ENCODE measurements at places on chromosomes 12 and 14.

GRCh38 chr14:39015964-39016577, 87.0 kb downstream of the SEC23A start:
- DNase-seq, result no peak

DNA sequence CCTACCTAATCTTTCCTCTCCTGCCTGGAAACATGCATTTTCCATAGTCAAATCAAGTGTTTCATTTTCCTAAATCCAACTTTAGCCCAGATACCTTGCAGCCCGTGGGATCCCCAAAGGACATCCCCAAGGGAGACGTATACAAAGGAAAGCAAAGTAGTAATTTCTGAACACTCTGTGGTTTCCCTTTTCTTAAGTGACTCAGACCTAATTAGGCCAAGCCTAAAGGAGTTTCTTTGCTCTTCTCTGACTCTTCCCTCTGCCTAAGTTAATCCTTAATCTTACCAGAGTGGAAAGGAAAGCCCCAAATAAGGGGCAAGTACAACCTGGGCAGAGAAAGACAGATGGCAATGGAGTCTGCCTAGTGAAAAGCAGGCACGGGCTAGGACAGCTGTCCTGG, 250.3 kb downstream of the SPTSSA start:
- DNase-seq, result no peak

- DNase-seq, result no peak
Measured at GRCh38 chr14:35297706-35298105, 5.5 kb downstream of the PSMA6 start.

DNA sequence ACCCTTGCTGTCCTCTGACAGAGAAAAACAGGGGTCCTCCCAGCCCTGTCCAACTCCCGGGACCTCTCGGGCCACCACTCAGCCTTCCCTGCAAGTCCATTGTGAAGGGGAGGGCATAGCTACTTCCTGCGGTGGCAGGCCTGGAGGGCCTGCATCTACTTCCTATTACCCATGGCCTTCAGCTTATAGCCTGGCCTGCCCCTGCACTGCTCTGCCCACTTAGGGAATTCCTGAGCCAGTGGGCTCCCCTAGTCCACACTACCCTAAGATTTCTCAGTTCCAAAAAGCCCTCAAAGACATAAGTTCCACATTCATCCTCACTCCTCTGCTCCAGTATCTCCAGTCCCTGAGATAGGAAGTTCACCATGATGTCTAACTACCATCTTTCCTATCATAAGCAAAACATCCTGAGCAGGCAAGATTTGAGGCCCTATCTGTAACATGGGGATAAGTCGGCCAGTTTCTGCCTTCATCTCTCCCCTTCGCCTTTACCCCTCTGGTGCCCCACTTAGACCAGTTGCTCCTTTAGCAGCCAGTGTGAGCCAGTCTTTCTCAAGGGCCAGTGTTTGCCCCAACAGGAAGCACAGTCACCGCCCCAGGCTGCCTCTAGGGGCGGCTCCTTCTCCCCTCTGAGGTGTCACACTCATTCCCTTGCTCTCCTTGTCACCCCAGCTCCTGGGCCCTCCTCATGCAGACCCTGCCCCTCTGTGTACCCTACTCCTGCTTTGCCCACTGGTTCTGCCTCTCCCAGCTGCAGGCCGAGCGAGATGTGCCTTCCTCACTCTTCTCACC, 10.9 kb downstream of the HDAC7 start:
- no peak for DNase-seq

GRCh38 chr14:70118064-70118463, 70.7 kb downstream of the SLC8A3 start:
- DNase-seq, result no peak

GRCh38 chr14:53444677-53445312, 291.7 kb upstream of the DDHD1 start:
- DNase-seq, result no peak

DNA sequence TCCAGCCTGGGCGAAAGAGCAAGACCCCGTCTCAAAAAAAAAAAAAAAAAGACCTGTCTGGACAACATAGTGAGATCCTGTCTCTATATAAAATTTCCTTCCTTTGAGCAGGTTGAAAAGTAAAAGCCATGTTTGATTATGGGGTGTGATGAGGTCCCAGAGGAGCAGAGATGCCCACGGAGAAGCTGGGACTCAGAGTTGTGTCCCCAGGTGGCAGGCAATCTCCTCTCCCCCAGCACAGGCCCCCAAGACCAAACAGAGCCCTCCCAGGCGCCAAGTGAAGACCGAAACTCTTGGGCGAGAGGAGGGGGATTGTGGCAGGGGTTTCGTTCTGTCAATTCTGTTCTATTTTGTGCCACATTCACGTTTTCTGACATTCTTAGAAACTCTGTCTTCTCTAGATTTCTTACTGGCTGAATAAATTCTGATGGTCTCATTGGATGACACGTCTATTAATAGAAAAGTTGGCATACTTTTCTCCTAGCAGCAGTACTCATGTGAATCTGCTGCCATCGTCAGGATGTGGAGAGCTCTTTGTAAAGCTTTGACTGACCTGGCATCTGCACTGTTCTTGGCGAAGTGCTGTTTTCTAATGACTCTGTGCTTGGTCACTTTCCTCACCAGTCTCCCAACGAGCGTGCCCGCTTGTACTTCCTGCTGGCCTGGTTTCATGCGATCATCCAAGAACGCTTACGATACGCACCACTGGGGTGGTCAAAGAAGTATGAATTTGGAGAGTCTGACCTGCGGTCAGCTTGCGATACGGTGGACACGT, 43.4 kb downstream of the HSP90AA1 start:
- DNase-seq, result no peak

DNA sequence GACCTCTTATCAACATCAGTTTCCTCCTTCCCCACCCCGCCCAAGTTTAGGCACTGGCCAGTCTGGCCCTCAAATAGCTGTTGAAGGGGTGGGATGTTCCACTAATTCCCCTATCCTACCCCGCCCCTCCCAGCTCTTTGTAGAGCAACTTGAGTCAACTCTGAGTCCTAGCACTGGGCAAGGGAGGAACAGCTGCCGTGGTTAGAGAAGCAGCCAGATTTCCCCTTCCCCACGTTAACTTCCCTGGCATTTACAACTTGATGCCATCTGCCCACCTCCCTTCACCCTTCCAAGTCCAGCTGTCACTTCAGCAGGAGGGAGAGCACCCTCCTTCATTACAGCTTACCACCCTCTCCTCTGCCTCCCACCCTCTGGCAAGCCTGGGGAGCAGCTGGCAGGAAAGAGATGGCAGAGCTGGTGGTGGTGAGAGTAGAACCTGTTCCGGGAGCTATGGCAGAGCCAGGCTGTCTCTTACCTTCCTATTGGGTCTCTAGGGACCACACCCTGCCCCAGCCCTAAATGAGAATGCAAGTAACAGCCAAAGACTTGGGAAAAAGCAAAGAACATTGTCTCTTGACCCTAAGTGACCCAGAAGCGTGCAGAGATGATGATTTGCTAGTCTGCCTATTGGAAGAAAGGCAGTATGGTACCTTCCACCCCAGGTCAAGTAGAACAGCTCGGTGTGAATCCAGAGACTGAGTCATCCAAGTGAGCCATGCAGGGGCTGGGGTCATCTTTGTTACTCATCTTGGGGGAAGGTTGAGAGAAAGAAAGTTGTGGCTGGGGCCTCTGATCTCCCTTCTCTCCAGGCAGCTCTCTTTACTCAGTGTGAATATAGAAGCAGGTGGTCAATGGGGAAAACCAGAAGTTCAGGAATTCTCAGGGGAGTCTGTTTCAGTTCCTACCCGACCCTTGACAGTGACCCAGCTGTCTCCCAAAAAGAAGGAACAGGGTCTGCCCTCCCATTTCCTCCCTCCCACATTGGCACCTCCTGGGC, 1.5 kb downstream of the BLOC1S1 start:
- no peak for DNase-seq

DNA sequence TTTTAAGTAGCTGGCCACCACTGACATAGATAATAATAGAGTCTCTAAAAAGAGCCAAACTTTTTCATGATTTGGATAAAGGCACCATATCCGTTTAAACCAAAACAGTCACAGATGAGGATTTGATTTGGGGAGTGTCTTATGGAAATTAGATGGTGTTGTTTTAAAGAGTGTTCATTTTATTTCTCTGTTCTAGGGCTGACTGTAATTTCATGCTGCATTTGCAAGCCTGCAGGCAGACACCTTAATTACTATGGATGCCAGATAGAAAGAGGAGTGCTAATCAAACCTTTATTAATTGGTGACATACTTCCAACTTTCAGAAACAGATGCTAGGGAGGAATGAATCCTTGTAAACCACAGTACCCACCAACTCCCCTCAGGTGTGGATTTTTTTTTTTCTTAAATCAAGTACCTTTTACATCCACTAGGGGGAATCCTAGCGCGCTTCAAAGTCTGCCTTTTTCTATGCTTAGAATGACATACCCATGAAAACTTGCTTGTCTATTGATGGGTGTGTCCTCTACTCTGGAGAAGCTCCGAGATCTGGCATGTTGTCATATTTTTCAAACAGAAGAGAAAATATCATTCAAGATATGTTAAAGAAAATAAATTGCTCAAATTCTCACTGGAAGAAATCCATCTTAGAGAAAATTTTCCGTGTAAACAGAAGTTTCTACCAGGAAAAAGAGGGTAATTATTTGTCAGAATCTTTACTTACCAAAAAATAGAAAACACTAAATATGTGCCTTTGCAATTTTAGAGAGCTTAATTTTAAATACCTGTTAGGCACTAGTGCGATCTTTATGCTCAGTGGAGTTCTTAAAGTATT, 14.2 kb upstream of the PLXNC1 start:
- DNase-seq, result peak; percentile 34

- DNase-seq, result no peak
Measured at GRCh38 chr12:41248391-41248790, 60.3 kb downstream of the PDZRN4 start.

DNA sequence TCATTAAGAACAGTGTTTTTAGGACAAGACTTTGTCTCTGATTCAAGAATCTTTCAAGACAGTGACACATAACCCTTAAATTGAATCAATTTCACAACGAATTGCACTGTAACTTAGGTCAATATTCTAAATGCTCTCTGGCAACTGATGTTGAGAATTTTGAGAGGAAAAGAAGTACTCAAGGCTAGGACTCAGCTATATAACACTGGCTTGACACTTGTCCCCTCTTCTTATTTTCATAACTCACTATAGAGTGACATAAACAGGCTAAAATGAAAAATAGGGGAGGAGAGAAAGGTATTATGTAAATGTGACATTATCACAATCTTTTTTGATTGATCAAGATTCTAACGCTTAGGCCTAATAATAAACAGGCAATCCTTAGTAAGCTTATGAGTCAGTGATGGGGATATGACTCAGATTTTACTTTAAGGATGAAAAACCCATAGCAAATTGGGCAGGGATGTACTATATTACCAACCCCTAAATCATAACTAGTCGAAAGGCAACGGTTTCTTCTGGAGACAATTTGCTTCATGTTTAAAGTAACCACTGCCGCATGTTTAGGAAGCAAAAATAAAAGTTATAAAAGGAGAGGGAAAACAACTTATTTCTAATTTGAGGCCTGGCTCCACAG, 10.9 kb downstream of the BTG1 start:
- DNase-seq, result no peak

DNA sequence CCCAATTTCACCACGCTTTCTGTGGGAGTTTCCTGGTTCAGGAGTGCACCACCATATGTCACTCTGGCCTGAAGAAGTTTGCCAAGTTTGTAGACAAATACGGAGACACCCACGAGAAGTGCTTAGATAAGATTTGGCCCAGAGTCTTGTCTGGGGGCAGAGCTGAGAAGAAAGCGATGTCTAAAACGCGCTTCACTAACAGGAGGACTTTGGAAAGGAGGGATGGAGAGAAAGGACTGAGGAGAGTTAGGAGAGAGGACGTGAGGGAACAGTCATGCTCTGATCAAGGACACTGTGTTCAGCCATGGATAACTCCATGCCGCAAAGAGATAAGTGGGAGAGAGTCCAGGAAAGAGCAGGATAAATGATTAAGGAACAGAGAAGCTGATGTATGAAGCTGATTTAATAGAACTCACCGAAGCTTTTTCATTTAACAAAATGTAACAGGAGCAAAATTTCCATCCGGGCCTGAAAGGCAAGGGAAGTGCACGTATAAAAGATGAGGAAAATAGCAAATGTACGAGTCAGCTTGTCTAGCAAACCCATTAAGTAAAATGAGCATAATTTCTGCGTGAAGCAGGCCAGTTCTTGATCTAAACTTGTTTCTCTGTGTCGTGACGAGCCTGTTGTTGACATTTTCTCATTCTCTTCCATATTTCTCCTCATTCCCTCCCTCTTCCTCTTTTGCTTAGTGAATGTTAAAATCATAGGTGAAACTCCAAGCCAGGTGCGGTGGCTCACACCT, 23.4 kb upstream of the MAP3K9 start:
- no peak for DNase-seq

DNA sequence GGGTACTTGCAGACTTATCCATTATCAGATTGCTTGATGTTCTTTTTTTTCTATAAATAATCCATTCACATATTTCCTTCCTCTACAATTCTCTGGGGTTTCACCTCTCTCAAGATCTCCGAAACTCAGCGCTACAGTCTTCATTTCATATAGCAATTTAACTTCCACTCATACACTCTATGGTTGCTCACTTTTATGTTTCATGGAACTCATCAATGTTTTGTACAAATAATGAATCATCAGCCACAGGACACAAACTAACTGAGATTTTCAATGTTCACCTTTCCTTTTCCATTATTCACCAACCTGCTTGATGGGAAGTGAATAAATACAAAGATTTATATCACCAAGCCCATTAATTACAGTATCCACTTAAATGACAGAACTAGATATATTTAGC, 534.7 kb downstream of the LRFN5 start:
- DNase-seq, result no peak

- no peak for DNase-seq
Measured at GRCh38 chr14:51578853-51579252, 72.9 kb upstream of the FRMD6 start.

GRCh38 chr12:109762071-109762672, 48.5 kb downstream of the FAM222A start:
- no peak for DNase-seq

DNA sequence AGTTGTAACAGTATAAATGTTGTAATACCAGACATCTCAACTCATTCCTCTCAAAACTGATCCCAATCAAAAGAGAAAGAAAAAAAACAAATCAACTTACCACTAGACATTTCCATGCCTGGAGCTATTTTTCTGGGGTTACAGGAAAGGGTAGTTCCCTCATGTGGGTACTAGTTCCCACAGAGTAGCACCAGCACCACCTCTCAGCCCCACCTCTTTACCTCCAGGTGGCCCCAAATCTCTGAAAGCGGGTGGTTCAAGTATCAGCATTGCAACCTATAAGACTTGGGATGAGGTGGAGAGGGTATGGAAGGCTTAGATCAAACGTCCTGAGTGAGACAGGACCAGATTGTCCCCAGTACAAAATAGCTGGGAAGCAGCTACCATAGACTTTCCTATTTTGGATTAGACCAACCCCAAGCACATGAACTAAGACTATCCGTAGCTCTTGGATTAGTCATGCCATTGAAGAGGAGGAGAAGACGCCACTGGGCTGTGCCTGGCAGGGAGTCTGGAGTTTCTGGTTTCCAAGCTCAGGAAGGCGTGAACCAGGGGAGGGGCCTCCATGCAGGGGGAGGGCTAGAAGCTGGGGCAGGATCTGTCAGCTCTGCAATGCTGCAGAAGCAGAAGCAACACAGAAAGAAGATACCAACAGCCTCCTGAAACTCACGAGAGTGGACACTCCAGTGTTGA, at the start of gene SLC39A2:
Gene SLC39A2, plus strand, starts transcription at position 620 of the 693 bp plus-strand sequence. CDS start 154 bp downstream, outside the sequence.
- no peak for DNase-seq
